ENCODE measurements at places on chromosomes 6 and 20.

DNA sequence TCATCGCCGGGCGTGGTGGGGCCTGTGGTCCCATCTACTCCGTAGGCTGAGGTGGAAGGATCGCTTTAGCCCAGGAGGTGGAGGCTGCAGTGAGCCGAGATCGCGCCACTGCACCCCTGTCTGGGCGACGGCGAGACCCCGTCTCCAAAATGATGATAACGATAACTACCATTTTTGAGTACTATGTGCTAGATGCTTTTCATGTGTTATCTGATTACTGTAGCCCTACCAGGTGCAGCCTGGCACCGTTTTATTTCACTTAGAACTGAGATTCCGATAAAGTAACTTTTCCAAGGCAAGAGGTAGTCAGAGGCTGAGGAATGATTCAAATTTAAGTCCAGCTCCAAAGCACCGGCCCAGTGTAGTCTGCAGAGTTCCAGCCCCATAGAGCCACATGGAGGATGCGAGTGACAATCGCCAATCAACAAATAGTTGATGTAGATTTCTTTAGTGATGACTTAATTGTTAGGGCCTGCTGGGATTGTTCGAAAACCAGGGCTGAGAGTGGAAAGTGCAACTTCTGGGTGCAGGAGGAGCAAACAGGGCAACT is 727 bp downstream of the ERMARD start:
- DNase-seq: no peak

GRCh38 chr20:13199279-13199678 is 21.8 kb upstream of the ISM1 start:
- no peak for DNase-seq

- DNase-seq: no peak
These were observed 212.5 kb downstream of the FOXA2 start for GRCh38 chr20:22371843-22372242.

DNA sequence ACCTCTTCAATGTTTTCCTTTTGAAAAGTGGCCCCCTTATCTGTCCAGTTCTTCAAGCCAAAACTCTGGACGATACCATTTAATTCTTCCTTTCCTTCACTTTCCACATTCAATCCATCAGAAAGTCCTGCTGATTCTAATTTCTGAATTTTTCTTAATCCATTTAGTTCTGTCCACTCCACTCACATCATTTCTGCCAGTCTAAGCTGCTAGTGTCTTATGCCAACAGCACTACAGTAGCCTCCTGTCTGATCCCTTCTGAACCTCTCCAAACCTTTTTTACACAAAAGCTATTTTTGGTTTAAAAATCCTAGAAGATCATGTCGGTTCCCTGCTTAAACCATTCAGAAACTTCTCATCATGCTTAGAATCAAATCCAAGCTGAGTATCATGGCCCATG is 24.5 kb upstream of the SNAP25 start:
- no peak for DNase-seq

DNA sequence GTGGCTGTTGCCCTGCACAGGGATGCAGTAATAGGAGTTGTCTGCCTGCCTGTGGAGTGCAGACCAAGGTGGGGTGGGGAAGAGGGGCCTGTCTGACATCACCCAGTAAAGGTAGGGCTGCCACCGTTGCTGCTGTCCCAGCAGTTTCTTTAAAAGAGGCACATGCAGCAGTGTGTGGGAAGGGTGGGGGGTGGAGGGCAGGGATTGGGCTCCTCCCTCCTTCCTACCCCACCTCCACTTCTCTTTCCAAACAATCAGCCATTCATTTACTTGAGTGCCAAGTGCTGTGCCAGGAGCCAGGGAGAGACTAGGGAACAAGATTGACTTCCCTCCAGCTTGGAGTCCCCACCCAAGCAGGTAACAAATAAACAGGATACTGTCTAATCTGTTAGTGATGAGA is 66.8 kb upstream of the MYL9 start:
- DNase-seq: no peak

DNA sequence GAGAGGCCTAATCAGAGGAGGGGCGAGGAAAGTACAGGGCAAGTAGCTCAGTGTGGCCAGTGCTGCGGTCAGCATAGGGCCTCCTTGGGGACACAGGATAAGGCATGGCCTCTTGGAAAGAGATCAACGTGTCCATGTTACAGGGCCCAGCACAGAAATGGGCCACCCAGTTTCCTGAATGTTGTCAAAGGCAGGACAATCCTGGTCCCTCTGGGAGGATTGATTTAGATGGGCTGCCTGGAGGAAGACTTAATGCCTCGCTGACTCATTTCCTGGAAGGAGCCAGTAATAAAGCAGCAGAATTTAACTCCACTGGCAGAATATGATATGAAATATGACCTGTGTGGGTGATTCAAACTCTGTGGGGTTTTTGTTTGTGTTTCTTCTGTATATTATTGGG is 16.6 kb downstream of the DDO start:
- no peak for DNase-seq

DNA sequence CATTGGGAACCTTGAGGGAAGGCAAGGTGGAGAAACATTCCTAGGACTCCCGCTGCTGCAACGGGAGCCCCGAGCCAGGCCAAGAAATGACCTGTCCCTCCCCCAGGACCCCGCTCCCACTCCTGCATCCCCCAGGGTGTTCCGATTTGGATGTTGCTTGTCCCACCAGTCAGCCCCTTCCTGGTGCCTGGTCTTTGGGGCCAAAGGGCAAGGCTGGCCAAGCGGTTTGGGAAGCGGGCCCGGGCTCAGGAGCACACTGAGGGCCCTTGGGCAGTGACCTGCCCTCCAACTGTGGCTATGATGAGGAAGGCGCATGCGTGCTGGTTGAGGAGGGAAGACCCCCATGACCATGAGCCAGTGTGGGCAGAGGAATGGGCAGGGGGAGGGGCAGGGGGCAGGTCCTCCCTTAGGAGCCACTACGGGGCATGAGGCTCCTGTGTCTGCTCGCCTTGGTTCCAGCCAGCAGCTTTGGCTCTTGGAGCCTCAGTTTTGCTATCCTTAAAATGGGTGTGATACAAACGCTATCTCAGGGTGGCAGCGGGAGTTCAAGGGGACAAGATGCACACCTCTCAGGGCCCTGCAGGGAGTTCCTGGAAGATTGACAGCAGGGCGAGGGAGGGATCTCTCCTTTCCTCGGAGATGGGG is 50.4 kb downstream of the RBM38 start:
- DNase-seq: no peak

- no peak for DNase-seq
These were observed 53.8 kb upstream of the FOXP4 start for GRCh38 chr6:41492261-41492891.

GRCh38 chr20:58619077-58619863 is 31.8 kb upstream of the STX16 start:
- DNase-seq: no peak

DNA sequence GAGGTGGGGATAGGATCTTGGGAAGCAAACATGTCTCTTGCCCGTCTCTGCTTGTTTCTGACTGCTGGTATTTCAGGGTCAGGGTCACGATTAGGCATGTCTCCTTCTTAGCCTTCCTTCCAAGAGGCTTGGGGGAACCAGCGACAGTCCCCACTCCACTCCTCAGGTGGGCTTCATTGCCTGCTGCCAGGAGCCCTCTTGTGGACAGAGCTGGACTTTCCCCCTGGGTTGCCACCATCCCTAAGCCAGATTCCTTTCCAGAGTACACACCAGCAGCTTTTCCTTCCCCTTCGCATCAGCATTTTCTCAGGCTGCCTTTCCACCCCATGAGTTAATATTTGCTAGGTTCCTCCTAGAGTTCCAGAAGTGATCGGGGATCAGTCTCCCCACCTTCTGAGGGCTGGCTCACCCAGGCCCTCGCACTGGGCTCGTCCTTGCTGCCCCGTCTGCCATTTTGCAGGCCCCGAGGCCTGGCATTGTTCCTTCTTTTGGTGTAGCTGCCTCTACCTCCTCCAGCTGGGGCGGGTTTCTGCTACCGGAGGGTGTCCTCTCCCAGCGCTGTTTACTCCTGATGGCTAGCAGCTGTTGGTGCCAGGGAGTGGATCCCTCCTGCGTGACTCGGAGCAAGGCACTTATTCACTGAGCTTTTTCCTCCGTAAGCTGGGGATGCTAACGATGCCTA is 8.8 kb upstream of the C20orf144 start:
- peak; percentile 43 for DNase-seq

DNA sequence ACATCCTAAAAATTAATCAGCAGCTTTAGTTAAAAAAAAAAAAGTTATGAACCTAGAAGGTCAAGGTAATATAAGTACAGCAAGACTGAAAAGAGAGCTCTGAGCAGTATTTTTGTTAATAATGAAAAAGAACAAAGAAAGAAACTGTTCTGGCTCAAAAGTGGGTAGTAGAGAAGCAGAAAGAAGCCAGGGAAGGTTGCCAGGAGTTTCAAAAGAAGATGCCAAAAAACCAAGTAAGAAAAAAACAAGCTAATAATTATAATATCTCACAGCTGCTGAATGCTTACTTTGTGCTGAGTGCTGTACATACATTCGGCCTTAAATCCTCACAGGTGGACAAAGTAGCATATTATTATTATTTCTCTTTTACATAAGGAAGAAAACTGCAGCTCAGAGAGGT is 31.9 kb downstream of the NRSN1 start:
- DNase-seq: no peak

DNA sequence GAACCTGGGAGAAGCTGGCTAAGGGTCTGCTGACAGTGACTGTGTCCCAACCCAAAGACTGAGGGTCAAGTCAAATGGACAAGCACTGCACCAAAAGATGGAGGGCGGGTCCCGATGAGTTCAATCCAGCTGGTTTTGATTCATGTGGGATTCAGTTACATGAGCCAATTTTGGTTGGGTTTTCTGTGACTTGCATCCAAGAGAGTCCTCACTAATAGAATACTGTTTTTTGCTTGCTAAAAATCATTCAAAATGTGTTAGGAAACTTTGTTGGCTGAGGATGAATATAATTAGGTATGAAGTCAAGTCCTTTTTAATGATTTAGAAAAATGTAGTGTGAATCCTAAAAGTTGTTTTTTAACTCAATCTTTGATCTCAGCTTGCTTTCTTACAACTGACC is 323.8 kb upstream of the NOX3 start:
- DNase-seq: no peak

DNA sequence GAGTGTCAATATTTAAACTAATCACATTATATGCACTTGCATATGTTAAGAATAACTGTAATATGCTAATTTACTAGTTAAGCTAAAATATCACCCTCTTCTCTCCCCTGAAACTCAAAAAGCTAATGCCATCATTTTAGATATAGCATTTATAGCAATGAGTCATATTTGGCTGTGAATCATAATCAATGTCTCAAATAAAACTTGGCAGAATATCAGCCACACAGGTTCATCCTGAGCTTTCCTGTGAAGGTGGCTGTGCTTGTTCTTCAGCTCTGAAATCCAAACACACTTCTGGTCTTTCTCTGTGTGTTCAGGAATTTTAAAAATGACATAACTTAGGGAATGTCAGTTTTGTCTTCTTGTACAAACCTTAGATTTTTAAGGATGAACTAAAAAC is 12.8 kb upstream of the PNRC1 start:
- no peak for DNase-seq

GRCh38 chr20:40196846-40197436 is 492.1 kb downstream of the MAFB start:
- no peak for DNase-seq

DNA sequence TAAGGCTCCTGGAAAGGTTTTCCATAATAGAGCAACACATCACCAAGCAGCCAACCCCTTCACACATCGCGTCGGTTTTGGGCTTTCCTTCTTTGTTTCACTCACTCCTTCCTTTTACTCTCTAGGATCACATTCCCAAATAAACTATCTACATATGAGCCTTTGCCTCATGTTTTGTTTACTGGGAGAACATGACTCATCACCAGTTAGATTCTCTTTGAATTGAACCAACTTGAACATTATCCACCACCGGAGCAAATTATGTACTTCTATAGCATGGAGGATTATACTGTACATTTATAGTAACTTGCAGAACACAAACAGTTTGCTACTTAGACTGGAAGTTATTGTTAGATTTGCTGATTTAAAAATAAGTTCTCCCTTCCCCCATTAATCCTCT is 41.0 kb downstream of the SAMD5 start:
- DNase-seq: no peak

DNA sequence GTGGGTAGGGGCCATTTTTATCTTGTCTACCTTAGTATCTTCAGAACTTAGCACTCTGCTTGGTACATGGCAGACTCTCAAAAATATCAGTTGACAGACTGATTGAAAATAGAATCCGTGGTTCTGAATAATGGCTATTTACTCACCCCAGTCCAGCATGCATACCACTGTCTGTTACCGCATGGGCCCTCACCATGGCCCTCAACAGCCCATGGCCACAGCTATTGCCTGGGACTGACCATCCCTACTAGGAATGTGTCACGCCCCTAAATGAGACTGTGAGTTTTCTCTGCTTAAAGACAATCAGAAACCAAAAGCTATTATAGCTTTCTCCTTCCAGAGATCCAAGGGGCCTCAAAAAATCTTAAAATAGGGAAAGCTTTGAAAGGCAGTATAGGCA is 207.7 kb downstream of the ATXN1 start:
- no peak for DNase-seq

DNA sequence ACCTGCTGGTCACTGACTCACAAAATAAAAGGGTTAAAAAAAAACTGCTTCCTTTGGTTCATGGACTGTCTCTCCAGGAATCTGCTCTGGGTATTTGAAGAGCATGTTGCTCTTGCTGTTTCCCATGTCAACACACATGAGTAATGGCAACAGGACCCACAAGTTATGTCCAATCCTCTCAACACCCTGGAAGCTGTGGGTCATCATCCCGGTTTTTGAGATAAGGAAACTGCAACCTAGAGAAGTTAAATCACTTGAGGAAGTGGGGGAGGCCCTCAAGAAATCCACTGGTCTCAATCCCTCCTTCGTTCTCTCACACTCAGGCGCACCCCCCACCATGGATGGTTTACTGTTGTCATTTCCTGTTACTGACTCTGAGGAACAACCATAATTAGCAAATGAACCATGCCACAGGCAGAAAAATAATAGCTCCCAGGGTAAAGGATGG is 12.4 kb downstream of the MAP1LC3A start:
- no peak for DNase-seq

GRCh38 chr6:132481189-132481588 is 31.7 kb downstream of the STX7 start:
- no peak for DNase-seq

- no peak for DNase-seq
These were observed 117.9 kb downstream of the JAG1 start for GRCh38 chr20:10555865-10556308.

DNA sequence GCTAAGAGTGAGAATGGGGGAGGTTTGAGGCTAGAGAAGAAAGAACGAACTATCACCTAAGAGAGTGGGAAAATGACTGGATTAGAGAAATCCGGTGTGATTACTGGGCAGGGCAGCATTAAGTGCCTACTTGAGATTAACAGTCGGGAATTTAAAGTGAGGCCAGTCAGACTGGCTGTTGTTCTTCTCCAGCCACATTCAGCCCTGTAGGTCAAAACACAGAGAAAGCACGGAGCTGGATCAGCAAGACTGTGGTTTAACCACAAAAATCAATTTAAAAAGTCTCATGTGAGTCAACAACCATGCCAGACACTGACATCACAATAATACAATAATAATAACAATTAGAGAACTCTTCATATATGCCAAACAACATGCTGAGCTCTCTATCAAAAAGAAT is 301.9 kb upstream of the SGK1 start:
- no peak for DNase-seq

GRCh38 chr6:36222924-36223323 is 26.4 kb downstream of the BRPF3 start:
- no peak for DNase-seq

Data from hypothalamus (tissue), 51 donors.